Stimulated activated CD4-positive, alpha-beta T cell treated with anti-CD3 and anti-CD28 coated beads, Interleukin-12 subunit alpha, Interleukin-12 subunit beta, amount 100 ng/mL, for 24 hours (primary cell): ENCODE measurements at places on chromosomes 2 and 18.

DNA sequence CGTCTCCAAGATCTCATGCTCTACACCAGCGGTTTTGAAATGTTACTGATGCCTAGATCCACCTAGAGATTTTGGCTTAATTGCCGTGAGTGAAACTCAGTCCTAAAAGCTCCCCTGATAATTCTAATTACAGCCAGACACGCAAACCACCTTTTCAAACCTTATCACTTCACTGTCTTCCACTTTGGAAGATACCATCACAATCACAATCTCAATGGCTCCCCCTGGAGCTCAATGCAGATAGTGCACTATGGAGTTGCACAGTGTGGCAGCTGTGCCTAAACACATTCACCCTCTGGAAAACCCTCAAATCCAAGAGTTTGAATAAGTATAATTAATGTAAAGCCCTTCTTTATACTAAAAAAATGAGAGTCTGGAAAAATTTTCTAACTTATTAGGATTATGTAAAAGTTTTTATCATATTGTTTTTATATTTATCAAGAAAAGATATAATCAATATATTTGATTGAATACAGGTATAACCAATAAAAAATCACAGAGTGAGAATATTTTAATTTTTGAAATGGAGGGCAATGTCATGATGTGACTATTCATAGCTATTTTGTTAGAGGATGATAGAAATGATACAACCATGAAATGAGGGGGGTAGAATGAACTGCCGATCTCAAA is 102.9 kb upstream of the SLC8A1 start:
- peak; percentile 44 for DNase-seq

DNA sequence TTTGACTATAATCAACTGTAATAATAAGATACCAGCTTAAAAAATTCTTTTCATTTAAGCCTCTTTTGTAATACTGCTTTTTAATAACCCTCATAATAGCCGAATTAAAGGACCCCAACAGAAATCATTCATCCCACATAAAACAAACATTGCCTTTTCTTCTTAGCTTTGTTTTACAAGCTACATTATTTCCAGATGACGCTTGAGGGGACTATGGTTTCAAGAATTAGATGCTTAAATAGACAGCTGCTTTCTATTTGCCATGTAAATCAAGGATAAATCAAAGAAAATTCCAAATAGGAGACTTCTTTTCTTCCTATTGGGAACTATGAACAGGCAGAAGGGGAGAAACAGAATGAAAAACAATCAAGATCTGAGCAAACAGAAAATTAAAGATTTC is 200.7 kb upstream of the SMAD7 start:
- no peak for DNase-seq

DNA sequence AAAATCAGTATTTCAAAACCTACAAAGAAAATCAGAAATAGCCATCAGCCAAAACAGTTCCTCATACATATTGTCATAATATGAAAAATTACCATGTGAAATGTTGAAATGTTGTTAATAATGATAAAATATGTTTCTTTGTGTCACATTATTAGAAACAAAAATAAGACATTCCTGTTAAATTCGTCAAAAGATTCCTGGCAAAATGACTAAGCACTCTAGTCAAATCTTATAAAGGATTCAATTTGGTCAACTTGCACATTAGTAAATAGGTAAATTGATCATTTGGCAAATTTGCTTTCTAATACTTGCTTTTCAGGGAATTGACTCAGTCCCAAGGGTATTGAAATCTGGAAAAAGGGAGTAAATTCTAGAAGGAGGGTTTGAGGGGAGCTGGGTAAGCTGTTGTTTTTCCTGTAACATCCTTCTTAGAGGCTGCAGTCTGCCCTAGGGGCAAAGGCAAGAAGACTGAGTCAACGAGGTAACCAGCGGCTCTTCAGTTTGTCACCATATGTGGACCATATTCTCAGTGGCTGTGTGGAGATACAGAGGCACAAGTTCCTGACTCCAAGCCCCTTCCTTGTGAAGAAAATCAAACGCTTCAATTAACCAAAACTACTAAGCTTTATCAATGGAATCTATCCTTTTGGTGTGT is 482.3 kb downstream of the TNS1 start:
- no peak for DNase-seq

DNA sequence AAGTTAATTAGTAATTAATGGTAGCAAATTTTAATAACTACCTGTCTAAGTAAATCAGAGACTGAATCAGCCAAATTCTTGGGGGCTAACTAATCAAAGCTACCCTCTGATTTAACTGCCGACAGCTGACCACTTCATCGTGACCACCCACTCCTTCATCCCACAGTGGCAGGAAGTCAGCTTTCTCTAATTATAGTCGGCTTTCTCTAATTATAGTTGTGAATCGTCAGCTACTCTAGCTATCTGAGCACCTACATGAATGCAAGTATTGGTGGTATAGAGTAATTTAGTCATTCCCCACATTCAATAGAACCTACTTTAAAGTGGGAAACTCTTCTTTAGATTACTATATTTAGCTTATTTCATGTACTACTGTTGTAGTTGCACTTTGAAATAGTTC is 185.5 kb downstream of the PTGR3 start:
- DNase-seq = no peak

GRCh38 chr2:45300026-45300750 is 290.9 kb upstream of the SIX2 start:
- DNase-seq = no peak

DNA sequence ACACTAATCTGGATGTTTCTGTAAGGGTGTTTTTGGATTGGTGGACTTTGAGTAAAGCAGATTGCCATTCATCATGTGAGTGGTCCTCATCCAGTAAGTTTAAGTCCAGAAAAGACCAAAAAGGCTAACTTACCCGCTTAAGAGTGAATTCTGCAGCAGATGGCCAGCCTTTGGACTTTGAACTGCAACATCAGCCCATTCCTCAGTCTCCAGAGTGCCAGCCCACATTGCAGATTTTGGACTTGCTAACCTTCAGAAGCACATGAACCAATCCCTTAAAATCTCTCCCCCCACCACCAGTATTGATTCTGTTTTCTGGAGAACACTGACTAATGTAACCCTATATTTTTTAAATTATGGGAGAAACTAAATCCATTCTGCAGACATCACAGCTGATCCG is 30.0 kb upstream of the SPATS2L start:
- no peak for DNase-seq

DNA sequence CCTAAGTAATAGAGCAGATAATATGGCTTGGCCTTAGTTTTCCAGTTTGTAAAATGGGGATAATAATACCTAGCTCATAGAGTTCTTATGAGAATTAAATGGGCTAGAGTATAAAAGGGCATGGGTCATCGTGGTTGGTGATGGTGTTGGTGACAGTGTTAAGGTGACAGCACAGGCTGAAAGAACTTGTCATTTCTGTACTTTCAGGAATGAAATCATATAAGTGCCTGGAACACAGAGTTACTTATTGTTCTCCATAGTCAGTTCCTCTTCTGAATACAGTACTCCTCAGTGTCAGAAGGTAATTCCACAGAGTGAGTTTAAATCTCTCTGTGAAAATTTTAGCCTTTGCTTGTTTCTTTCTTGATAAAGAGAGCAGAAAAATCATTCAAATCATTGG is 42.4 kb downstream of the KIF5C start:
- no peak for DNase-seq

GRCh38 chr2:10355471-10356438 is 53.1 kb downstream of the HPCAL1 start:
- no peak for DNase-seq

DNA sequence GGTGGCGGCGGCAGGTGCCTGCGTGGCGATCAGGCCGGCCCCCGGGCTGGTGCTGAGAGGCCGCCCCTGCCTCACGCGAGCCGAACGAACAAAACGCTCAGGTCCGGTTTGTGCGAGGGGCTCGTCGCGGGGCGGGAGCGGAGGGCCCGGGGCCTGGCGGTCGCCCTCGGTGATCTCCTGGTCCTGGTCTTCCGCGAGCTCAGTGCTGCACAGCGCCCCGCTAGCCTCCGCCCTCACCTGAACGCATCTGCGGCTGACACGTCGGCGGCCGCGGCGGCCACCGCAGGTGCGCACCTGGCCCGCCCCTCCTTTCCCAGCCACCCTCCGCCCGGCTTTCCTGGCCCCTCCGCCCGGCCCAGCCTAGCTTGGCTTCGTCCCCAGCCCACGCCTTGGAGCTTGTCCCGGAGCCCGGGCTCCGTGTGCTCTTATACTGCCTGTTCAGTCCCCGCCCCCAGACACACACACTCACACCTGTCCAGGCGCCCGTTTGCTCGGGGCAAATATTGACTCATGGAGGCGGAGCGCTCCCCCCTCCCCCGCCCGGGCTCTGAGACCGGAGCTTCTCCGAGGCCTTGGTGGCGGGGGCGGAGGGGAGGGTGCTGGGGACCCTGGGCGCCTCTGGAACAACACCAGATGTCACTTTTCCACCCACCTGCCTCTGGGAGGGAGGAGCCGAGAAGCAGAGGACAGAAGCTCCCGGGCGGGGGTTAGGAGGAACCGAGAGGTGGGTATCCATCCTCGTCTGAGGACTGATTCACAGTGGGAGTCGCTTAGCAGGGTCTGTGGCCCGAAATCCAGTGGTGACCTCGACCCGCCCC is 8.6 kb upstream of the CRYBA2 start:
- no peak for DNase-seq

GRCh38 chr2:16660114-16660513 is 5.5 kb downstream of the CYRIA start:
- DNase-seq = no peak
